ENCODE measurements at places on chromosomes 16 and 17. TPM values are rescaled to one million over a fixed set of nuclear protein-coding genes. Genes with fewer than 3 reads are reported as not detected.

DNA sequence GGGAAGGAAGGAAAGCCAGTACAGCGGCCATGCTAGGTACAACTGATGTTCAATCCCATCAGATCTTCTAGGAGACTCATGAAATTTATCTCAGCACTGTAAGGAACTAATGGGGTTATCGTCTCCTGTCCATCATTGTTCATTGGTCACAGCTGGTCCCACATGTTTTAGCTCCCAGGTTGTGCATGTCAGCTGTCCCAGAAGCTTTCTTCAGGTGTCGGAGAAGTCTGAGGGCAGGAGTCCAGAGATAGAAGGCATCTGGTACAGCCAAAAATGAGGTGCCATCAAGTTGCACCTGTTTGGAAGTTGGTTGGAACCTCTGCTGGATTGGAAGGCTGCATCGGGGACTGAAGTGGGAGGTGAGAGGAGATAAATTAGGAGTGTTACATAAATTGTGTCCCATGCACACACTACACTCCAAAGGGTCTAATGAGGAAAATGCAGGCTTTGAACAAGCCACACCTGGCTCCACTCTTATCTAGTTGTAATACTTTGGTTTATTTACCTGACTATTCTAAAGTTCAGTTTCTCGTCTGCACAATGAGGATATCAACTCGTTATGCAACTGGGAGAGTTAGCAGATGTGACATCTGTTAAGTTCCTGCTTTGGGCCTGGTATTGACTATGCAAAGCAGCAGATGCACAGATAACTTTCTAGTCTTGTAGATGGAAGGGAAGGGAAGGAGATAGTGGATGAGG, 62.9 kb downstream of the MAP2K6 start:
- no peaks in the 10 kb centered on the region for H3K27me3 ChIP-seq
- H3K4me1 ChIP-seq: peaks cover 15% of the 10 kb centered on the region
- H3K36me3 ChIP-seq: no peaks in the 10 kb centered on the region
- DNase-seq: no peak

DNA sequence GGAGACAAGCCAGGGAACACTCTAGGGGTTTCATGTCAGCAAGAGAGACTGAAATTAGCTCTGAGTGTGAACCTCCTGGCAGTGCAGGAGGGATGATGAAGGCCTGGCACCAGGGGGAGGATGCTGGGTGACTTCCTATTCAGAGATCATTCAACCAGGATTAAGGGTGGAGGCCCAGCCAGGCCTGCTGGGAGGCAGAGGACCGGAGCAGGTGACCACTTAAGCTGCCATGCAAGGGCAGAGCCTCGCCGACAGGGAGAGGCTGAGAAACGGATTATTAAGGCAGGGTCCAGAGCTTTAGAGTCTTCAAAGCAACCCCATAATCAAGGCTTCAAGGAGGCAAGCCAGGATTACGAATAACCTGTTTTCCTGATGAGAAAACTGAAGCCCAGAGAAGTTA, 10.6 kb upstream of the SRCIN1 start:
- H3K36me3 ChIP-seq: no peaks in the 10 kb centered on the region
- no peaks in the 10 kb centered on the region for H3K4me1 ChIP-seq
- no peaks in the 10 kb centered on the region for H3K27me3 ChIP-seq
- no peak overlapping the region for H3K27ac ChIP-seq
- H3K4me3 ChIP-seq: no peak overlapping the region

- H3K27me3 ChIP-seq: no peaks in the 10 kb centered on the region
- H3K27ac ChIP-seq: no peak overlapping the region
- no peak overlapping the region for H3K4me3 ChIP-seq
- no peak for DNase-seq
- H3K4me1 ChIP-seq: no peaks in the 10 kb centered on the region
- no peaks in the 10 kb centered on the region for H3K36me3 ChIP-seq
These were observed 2.2 kb downstream of the KCNH6 start for GRCh38 chr17:63525190-63525946.

DNA sequence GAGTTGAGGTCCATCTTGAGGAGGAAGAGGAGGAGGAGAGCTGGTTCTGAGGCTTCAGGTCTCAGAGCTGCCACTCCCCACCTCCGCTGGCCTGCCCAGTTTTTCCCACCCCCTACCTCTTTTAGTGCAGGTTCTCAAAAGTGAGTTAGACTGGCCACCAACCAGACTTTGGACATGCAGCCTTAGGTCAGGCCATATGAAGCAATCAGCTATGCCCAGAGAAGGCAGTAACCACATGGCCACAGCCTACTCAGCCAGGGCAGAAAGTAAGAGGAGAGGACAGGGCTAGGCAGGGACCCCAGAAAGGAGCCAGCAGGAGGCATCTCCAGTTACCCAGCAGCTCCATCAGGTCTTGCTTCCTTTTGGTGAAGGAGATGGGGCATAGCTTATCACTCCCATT, 9.0 kb downstream of the MYO15A start:
- H3K4me1 ChIP-seq: no peaks in the 10 kb centered on the region
- H3K36me3 ChIP-seq: no peaks in the 10 kb centered on the region
- H3K27me3 ChIP-seq: no peaks in the 10 kb centered on the region
- no peak overlapping the region for H3K27ac ChIP-seq
- DNase-seq: no peak

- H3K4me3 ChIP-seq: no peak overlapping the region
- DNase-seq: no peak
- no peaks in the 10 kb centered on the region for H3K36me3 ChIP-seq
- H3K27me3 ChIP-seq: no peaks in the 10 kb centered on the region
- peaks cover 13% of the 10 kb centered on the region for H3K4me1 ChIP-seq
- no peak overlapping the region for H3K27ac ChIP-seq
These were observed 59.7 kb downstream of the SNX20 start for GRCh38 chr16:50621452-50621792.

- no peak overlapping the region for H3K4me3 ChIP-seq
- no peaks in the 10 kb centered on the region for H3K4me1 ChIP-seq
- H3K27ac ChIP-seq: no peak overlapping the region
- no peak for DNase-seq
- H3K27me3 ChIP-seq: no peaks in the 10 kb centered on the region
These were observed 16.0 kb downstream of the APPBP2 start for GRCh38 chr17:60510031-60510430.

- DNase-seq: no peak
- no peak overlapping the region for H3K27ac ChIP-seq
- H3K27me3 ChIP-seq: no peaks in the 10 kb centered on the region
These were observed 33.6 kb upstream of the CCR7 start for GRCh38 chr17:40598619-40599467.

GRCh38 chr17:74389084-74389753, 21.9 kb downstream of the GPR142 start:
- no peak overlapping the region for H3K4me3 ChIP-seq
- H3K27me3 ChIP-seq: peaks cover 20% of the 10 kb centered on the region
- no peaks in the 10 kb centered on the region for H3K4me1 ChIP-seq
- H3K36me3 ChIP-seq: no peaks in the 10 kb centered on the region

DNA sequence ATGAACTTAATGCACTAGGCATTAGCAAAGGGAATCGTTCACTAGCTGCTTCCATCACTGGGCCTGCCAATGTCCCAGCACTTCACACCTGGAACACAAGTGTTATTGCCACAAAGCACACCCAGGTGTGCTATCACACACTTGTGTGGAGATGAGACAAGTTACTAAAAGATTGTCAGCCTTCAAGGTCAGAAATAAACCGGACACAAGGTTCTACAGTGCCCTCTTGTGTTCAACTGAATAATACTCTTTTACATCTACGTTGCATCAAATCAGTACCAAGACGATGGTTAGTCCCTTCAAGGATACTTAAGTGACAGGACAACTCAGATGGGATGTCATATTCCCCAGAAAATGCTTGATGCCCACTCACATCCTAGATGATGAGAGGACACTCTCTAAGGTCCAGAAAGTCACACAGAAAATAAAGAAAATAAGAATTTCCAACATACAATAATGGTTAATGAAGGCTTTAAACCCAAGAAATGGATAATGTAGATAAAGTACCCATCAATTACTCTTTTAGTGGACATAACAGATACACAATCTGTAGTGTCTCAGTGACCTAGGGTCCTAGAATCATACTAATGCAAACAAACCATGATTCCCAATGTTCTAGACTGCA, 16.4 kb upstream of the GLG1 start:
- peaks cover under 1% of the 10 kb centered on the region for H3K4me1 ChIP-seq
- no peak overlapping the region for H3K4me3 ChIP-seq
- no peak for DNase-seq
- H3K27me3 ChIP-seq: no peaks in the 10 kb centered on the region

DNA sequence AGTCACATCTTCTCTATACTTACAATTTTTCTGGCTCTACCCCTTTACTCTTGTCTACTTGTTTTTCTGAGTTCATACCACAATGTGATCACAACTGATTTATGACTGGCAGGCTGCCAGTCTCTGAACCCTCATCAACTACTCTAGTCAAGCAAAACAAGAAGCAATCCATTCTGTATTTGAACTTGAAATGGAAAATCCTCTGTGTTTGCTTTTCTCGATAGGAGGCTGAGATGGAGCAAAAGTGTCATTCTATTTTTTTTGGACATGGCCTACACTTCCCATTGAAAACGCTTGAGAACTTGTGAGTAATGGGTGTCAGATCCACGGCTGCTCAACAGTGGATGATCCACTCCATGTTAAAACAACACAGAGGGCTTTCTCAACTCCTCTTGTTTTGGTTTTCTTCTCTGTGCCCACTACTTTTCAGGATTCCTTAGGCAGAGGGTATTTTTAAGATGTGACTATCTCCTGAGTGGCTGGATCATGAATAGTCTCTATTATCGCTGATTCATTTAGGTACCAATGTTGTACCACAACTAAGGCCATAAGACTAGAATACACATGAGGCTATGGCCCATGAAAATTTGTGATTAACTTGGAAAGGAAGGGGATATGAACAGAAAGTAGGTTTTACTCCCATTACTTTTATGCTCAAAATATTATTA, 11.7 kb downstream of the TMEM100 start:
- no peaks in the 10 kb centered on the region for H3K27me3 ChIP-seq
- no peak overlapping the region for H3K4me3 ChIP-seq
- no peak overlapping the region for H3K27ac ChIP-seq

Gene NKIRAS2
- 36.4 TPM for total RNA-seq

GRCh38 chr17:46818316-46818928, at the start of gene WNT3:
TSS of gene WNT3 (minus strand) at chr17:46818692. CDS start at chr17:46818597, 95 bp downstream.
- no peaks in the 10 kb centered on the region for H3K36me3 ChIP-seq
- H3K27me3 ChIP-seq: no peaks in the 10 kb centered on the region
- no peak within 1 kb of the TSS for H3K27ac ChIP-seq
- no peak for DNase-seq
- peak within 1 kb of the TSS; percentile 5 for H3K4me3 ChIP-seq

Data from esophagus squamous epithelium (tissue), 5 donors.